ENCODE measurements at places on chromosomes 3 and 15.

GRCh38 chr3:134643150-134643675, 7.6 kb downstream of the KY start:
- DNase-seq = no peak

DNA sequence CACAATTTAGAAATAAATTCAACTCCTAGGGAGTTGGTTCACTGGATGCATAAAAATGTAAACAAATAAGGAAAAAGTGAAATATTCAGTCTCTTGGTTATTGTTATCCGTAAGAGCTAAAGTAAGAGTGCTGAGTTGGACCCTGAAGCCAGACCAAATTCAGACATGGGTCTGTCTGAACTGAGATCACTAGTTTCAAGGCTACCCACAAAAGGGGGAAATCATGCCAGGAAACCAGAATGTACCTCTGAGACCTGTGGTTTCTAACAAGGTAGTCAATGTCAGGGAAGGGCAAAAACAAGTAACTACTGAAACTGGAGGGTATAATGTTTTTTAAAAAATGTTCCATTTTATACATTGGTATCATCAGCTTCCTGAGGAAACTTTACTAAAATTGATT, 35.2 kb upstream of the GOLGA6L2 start:
- DNase-seq = no peak

DNA sequence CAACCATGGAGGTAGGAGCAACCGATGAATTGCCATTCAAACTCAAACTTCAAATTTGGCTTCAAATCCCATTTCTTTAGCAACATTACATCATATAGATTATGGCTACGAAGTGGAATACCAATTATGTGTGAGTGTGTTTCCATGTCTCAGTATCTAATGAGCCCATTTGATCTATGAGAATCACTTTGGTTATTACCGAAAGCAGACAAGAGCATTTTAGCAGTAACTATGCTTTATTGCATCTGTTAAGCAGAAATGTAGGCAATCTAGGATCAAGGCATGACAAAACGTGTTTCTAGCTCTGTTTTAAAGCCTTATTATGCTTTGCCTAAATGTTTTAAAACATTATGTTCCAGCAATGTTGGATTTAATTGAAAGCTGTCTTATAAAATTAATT, 581.9 kb upstream of the TGFBR2 start:
- no peak for DNase-seq

DNA sequence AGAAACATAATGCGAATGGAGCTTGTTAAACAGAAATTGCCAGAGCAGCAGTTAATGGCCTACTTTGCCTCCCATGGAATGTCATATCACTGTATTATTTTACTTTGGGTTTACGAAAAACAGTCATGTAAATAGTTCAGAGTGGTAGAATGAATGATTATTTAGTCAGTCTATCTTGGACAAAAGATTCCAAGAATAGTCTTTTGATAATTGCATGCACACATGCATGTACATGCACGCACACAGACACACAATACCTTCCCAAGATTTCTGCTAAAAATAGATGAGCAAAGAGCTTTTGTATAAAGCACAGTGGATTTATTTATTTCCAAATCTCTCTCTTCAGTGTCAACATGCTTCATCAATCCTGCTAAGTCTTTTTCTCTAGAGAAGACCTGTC, 800.7 kb downstream of the DIPK2A start:
- DNase-seq = no peak

- no peak for DNase-seq
Measured at GRCh38 chr3:57160765-57161538, 4.2 kb downstream of the IL17RD start.

DNA sequence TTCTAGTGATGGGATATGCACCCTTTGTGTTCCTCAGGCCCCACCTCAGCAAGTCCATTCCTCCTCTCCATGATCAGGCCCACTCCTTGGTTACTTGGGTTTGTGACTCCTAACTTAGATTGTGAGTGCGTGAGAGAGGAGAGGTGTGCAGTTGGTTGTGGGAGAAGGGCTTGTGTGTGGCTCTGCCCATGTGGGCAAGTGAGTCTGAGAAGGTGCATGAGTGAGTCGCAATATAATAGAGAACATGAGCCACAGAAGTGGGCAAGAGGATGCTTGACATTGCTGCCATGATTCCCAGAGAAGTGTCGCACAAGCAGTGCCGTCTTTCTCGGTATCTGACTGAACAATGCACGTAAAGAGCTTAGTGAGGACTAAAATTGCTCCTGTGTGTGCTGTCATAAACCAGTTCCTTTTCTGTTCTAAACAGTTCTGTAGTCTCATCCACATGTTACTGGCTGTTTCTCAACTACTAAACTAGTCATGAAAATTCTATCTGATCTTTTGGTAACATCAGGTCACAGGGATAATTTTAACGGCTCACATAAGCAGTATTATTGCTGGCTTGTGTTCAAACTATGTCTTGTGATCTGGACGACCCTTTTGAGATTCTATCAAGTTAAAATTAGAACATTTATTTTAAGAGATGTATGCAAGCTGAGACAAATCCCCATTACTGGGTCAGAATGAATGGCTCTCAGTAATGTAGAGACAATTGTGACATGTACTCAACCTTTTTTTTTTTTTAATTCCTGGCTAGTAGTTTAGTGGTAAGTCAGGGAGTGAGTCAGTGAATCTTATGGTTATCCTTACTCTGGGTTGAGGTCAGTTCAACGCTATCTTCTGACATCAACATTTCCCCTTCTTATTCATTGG, 25.6 kb downstream of the GYG1 start:
- DNase-seq = no peak

DNA sequence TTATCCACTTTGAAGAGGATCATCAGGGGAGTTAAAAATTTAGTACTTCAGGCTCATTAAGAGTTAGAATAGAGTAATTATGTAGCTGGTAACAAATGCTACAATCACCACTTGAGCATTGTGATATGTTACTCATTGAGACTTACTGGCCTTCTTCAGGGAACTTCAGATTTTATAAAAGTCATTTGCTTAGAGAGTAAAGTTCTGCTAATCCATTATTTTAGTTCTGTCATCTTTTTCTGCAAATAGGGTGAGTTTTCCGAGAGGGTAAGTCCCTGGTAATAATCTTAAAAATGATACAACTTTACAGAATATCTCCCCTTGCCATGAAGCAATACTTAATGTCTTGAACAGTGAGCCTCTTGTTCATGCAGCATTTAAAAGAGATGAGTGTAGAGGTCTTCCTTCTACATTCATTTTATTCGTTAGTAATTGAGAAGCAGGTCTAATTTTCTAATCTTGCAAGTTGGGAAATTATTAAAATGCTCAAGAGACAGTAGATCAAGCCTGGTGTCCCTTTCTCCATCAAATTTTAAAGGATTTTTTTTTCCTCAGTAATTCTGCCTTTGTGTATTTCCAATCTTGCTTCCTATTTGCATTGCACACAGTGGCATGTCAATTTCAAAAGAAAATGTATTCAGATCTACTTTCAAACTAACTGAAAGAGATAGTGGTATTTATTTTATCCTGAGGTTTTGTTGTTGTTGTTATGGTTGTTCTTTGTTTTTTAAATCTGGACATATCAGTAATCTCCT, 52.6 kb downstream of the MBNL1 start:
- DNase-seq = no peak

DNA sequence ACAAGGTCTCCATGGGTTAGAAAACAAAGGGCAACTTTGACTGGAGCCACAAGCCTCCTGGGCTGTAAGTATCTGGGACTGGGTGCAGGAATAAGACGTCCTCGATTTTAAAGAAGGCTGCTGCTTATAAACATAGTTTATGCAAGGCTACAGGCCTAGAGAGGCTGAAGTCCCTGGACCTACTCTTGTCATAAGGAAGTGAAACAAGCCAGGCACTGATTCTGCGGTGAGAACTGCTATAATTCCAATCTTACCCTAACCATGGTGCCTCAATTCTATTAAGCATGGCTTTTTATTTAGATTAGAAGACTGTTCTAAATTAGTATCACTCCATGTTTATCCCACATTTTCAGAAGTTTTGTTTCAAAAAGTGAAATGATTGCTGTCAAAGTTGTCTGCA, 777.6 kb downstream of the PLOD2 start:
- no peak for DNase-seq

GRCh38 chr15:22918596-22919140, 61.5 kb downstream of the CYFIP1 start:
- DNase-seq = no peak

- no peak for DNase-seq
Measured at GRCh38 chr3:59737241-59737640, 687.4 kb upstream of the CFAP20DC start.

- no peak for DNase-seq
Measured at GRCh38 chr3:123123716-123124616, 57.1 kb downstream of the PDIA5 start.

GRCh38 chr15:62559381-62559733, 394.3 kb upstream of the C2CD4B start:
- no peak for DNase-seq

DNA sequence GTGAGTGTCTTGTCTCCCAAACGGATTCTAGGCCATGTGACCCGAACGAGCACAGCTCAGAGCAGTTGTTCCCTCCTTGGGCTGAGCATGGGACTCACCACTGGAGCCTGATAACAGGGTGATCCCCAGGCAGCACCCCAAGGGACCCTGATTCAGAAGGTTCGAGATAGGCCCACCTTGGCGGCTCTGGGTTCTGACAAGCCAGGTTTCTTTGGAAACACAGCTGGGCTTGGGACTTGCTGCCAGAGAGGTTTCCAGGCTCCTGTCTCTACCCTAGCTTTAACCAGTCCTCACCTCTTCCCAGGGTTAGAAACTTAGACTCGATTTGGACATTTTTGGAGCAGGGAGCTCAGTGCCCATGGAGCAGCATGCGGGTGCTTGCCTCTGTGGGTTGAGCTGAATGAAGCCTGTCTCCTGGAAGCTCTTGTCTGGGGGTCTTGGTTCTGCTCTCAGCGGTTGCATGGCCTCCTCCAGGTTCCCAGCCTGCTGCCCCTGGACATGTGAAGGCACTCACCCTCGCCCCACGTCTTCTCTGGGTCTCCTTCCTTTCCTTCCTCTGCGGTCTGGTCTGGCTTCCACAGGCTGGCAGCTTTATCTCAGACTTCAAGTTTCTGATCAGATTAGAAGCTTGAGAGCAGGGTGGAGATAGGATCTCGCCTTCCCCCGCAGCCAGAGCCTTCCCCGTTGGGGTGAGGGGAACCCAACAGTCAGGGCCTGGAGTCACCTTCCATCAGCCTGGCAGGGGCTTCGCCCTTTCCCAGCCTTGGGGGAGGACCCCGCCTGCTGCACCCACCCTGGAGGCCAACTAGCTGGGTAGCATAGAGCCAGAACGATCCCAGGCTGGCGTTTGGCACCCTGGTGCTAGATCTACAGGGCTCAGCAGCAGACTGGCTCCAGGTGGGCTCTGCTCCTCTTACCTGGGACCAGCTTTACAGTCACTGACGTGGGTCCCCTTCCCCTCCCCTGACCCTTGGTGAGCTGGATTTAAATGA, 21.0 kb downstream of the PAQR5 start:
- DNase-seq = no peak

GRCh38 chr3:131324923-131325322, 56.7 kb upstream of the NUDT16 start:
- no peak for DNase-seq

- no peak for DNase-seq
Measured at GRCh38 chr3:141413801-141414689, 45.7 kb downstream of the ZBTB38 start.

DNA sequence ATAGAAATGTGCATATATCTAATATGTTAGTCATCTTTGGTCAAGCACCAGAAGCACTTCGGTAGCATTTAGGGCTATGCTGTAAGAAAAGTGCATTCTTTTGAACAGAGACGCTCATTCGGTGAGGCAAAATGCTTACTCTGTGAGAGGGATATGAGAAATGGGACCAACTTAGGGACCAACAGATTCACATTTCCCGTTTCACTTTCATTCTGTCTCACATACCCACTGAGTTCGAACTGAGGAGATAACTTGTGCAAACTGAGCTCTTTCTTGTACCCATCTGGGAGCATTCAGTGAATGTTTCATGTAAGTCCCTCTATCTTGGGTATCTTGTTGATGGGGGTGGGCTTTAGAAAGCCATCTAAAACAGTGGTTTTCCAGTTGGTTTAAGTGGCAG, 135.3 kb downstream of the FEZF2 start:
- DNase-seq = no peak

DNA sequence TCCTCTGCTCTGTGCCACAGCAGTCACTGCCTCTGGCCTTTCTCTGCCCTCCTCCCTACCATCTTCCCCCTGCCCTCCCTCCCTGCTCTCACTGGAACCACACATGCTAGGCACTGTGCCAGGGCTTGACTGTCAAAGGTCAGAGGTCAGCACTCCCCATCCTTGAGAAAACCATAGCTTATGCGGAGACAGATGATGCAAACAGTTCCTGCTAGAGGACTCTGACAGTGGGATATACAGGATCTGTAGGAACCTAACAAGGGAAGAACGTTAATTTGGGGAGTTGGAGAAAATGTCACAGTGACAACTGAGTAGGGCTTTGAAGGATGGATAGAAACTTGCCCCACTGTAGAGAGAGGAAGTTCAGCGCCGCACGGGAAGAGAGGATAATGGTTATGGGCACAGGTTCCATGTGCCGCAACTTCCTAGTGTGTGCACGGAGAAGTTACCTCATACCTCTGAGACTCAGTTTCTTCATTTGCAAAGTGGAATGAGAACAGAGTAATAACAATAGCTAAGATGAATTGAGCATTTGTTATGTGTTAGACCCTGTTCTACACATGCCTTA, 29.3 kb upstream of the XYLB start:
- no peak for DNase-seq

GRCh38 chr3:103126115-103126514, 691.3 kb downstream of the ZPLD1 start:
- DNase-seq = no peak

DNA sequence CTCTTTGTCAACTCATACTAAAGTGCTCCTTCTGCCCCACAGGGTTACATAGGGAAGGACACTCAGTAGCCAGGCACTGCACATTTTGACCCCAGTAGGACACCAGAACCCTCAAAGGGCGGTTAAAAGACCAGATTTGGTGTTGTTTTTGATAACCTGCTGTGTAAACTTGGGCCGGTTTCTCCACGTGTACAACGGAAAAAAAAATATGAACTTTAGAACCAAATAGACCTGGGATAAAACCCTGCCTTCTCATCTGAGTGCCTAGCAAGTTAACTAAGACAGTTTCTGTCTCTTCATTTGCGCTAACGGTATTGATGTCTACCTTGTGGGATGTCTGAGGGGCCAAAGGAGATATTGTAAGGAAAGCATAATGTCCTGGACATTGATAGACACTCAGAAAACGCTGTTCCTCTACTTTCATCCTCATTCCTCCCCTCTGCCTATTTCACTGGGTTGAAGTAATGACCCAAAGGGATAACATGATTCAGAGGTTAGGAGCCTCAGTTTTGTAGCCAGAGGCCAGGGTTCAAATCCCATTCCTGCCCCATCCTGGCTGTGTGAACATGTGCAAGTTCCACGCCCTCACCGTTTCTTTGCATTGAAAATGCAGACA, 155.9 kb upstream of the LPP start:
- no peak for DNase-seq

DNA sequence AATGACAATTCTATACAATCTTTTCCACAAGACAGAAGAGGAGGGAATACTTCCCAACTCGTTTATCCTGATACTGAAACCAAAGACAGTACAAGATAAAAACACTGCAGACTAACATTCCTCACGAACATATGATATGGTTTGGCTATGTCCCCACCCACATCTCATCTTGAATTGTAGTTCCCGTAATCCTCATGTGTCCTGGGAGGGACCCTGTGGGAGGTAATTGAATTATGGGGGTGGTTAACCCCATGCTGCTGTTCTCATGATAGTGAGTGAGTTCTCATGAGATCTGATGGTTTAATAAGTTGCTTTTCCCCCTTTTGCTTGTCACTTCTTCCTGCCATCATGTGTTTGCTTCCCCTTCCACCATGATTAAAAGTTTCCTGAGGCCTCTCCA, 83.9 kb upstream of the PROK2 start:
- no peak for DNase-seq

Data from stimulated activated CD4-positive, alpha-beta T cell treated with anti-CD3 and anti-CD28 coated beads, TNF-alpha, amount 100 ng/mL, for 4 hours (primary cell).